ENCODE measurements at places on chromosomes 12 and 14.

GRCh38 chr14:68548194-68549076 is 244.4 kb downstream of the ZFP36L1 start:
- no peak for DNase-seq

DNA sequence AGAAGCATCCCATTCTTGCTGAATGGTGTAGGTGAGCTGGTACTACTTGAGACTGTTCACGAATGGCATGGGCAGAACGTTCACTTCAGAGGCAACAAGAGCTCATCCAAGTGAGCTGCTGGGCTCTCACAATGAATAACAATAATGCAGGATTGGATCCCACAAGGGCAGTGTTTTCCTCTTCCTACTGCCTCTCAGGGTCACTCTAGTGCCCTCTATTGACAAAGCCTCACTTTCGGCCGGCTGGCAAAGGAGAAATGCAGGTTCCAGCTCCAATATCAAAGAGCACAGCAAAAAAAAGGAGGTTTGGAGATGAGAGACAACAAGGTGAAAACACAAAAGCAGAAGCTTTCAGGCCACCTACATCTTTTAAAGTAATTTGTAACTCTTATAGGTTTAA is 74.6 kb upstream of the MYF6 start:
- no peak for DNase-seq

DNA sequence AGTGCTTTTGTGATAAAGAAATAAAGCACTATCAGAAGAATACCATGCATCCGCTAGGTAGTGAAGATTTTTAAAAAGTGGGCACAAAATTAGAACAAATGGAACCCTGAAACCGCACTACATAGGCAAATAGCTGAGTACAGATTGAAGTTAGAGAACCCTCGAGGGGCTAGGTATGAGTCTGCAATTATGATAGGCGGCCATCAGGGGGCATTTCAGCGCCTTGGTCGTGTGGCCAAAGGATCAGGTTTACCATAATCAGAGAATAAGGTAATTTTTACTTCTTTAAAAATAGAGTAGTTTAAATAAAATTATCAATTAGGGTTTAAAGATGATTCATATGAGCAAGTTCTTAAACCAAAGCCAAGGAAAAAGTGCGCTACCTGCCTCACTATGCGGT is 129.8 kb downstream of the TMX1 start:
- no peak for DNase-seq

GRCh38 chr12:69908203-69908602 is 83.2 kb downstream of the MYRFL start:
- no peak for DNase-seq

GRCh38 chr14:80269353-80269925 is 58.1 kb upstream of the DIO2 start:
- DNase-seq = no peak

Measured in hematopoietic multipotent progenitor cell treated with erythropoietin and hydrocortisone succinate and interleukin-3 and kit ligand, for 15 days (in vitro differentiated cells).